Mononuclear cell (primary cell): ENCODE measurements at places on chromosomes 3 and 15. TPM values are rescaled to one million over a fixed set of nuclear protein-coding genes. Genes with fewer than 3 reads are reported as not detected.

FOXL2NB gene
- total RNA-seq, result under 0.01 TPM

TMEM212 gene
- total RNA-seq, result not detected

GOLGA8S gene
- total RNA-seq, result 0.10 TPM

PGBD4 gene
- total RNA-seq, result 4.5 TPM

ARHGEF26 gene
- 0.21 TPM for total RNA-seq

CKMT1A gene
- not detected for total RNA-seq

PAQR5 gene
- under 0.01 TPM for total RNA-seq

CAPN3 gene
- total RNA-seq, result 4.1 TPM

LRRN1 gene
- total RNA-seq, result 1.3 TPM

TAGLN3 gene
- total RNA-seq, result not detected

RPL39L gene
- total RNA-seq, result 0.52 TPM

ULK3 gene
- total RNA-seq, result 25.6 TPM

DPPA2 gene
- not detected for total RNA-seq

CTXN2 gene
- total RNA-seq, result not detected
